ENCODE measurements at places on chromosomes 5 and 9. TPM values are rescaled to one million over a fixed set of nuclear protein-coding genes. Genes with fewer than 3 reads are reported as not detected.

The RABGAP1 gene
- 27.9 TPM for total RNA-seq

The SEMA5A gene
- 2.3 TPM for total RNA-seq

The CCT5 gene
- 329 TPM for total RNA-seq

The UBE2D2 gene
- total RNA-seq = 199 TPM

The PCDHB2 gene
- total RNA-seq = 0.71 TPM

The TLE1 gene
- 54.3 TPM for total RNA-seq

The MEGF10 gene
- 6.8 TPM for total RNA-seq

The PNPLA7 gene
- total RNA-seq = 10.5 TPM

GRCh38 chr9:112166176-112167140 is 8.6 kb downstream of the SUSD1 start:
- no peaks in the 10 kb centered on the region for H3K4me1 ChIP-seq
- H3K36me3 ChIP-seq = no peaks in the 10 kb centered on the region
- no peaks in the 10 kb centered on the region for H3K27me3 ChIP-seq

- no peak overlapping the region for H3K4me3 ChIP-seq
- H3K27ac ChIP-seq = peak overlapping the region; percentile 29
- no peaks in the 10 kb centered on the region for H3K27me3 ChIP-seq
- no peak for DNase-seq
Measured at GRCh38 chr9:110152704-110153374, 55.1 kb downstream of the C9orf152 start.

DNA sequence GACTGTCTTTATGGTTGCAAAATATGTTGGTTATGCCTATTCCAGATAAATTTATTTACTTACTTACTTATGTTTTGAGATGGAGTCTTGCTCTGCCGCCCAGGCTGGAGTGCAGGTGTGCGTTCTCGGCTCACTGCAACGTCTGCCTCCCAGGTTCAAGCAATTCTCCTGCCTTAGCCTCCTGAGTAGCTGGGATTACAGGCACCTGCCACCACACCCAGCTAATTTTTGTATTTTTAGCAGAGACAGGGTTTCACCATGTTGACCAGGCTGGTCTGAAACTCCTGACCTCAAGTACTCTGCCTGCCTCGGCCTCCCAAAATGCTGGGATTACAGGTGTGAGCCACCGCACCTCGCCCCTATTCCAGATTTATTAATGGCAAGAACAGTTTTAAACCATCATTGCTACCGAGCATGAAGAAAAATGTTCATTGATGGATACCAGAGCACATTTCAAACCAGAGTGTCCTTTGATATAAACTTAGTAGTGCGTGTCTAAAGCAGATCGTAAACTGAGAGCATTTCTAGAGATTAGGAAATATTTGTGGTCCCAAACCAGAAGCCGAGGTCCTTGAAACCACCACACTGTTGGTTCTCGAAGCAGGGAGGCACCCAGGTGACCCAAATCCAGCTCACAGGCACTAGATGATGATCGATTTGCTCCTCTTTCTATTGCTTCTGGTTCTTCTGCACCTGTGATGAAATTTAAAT is 85.2 kb downstream of the GRAMD2B start:
- H3K4me3 ChIP-seq = no peak overlapping the region
- H3K27ac ChIP-seq = peak overlapping the region; percentile 52
- H3K27me3 ChIP-seq = no peaks in the 10 kb centered on the region

DNA sequence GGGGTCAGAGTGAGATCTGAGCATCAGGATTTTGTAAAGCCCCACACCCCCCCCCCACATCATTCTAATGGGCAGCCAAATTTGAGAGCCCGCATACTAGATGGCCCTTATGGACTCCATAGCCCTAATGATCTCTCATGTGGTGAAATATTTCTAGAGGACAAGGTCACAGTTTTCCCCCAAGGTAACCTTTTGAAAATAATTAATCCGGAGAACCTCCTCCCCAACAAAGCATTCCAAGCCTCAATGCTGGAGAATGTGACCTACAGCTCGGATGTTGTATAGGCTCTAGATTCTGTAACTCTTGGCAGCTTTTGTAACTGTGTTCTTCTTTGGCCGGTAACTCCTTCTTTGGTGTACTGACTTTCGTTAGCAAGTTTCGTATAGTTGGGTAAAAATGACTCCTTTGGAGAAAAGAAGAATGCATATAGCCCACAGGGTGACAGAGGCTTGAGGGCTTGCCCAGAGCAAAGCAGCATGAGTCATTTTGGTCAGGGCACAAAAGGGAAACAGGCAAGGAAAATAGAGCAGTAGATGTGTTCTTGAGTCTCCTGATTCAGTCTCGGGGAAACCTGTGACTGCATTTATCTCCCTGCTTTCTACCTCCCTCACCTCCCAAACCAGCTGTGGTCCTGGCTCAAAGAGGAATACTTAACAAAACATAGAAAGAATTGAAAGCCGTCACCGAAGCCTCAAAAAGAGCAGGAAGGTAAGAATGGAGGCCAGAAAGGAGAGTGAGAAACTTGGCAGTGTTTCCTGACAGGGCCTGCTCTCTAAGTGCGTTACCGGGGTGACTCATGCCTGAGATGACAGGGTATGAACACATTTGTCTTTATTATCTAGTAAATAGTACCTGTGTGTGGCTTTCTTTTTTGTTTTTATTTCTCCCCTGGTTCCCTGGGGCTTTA is 6.6 kb upstream of the XPA start:
- no peaks in the 10 kb centered on the region for H3K4me1 ChIP-seq
- DNase-seq = no peak
- no peaks in the 10 kb centered on the region for H3K27me3 ChIP-seq
- H3K36me3 ChIP-seq = no peaks in the 10 kb centered on the region

GRCh38 chr5:67409126-67409777 is 212.7 kb upstream of the CD180 start:
- DNase-seq = no peak
- H3K27ac ChIP-seq = no peak overlapping the region
- H3K4me1 ChIP-seq = no peaks in the 10 kb centered on the region
- no peaks in the 10 kb centered on the region for H3K27me3 ChIP-seq
- H3K4me3 ChIP-seq = no peak overlapping the region
- no peaks in the 10 kb centered on the region for H3K36me3 ChIP-seq

GRCh38 chr5:147800491-147800890 is 18.0 kb upstream of the JAKMIP2 start:
- no peaks in the 10 kb centered on the region for H3K4me1 ChIP-seq
- H3K27ac ChIP-seq = no peak overlapping the region
- no peak for DNase-seq
- no peaks in the 10 kb centered on the region for H3K27me3 ChIP-seq

- no peak overlapping the region for H3K4me3 ChIP-seq
- H3K27ac ChIP-seq = no peak overlapping the region
- DNase-seq = no peak
- H3K36me3 ChIP-seq = no peaks in the 10 kb centered on the region
Measured at GRCh38 chr5:10533226-10533625, 30.6 kb upstream of the ANKRD33B start.

DNA sequence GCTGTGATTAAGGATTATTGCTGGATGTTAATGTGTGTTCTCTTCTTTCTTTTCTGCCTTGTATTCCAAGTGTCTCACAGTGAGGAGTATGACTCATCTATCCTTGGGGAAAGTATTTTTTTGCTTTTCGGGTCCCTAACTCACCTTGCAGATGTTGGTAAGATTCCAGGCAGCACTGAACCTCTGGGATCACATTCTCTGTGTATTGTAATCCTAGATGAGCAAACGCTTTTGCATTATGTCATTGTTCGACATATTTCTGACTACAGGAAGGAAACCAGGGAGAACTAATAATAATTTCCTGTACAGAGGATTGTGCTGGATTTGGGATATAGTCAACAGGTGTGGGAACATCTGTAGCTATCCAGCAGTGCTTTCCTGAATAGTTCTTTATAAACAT is 246.1 kb upstream of the TUT7 start:
- H3K27ac ChIP-seq = no peak overlapping the region
- DNase-seq = no peak
- no peaks in the 10 kb centered on the region for H3K27me3 ChIP-seq
- no peaks in the 10 kb centered on the region for H3K36me3 ChIP-seq

DNA sequence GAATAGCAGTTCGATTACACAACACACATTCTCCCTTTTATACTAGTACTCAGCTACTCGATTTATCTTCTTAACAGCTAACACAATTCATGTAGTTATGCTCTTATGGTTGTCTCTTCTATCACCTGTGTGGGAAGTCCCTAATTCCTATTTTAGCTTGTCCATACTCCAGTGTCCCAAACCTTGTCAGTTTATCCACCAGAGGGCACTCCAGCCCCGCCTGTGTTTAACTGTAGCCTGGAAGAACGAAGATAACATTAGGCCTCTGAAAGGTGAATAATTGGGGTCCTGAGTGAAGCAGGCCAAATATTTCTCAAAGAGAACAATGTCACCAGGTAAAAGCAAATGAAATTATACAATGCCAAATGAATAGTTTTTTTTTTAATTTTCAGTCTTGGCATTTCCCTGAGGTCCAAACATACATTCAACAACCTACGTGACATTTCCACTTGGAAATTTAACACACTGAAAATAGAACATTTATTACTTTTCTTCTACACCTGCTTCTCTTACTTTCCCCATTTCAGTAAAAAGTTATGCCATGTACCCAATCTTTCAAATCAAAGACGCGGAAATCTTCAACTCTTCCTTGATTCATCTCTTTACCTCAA is 560.7 kb downstream of the HTR1A start:
- no peaks in the 10 kb centered on the region for H3K27me3 ChIP-seq
- H3K27ac ChIP-seq = no peak overlapping the region
- H3K4me3 ChIP-seq = no peak overlapping the region

All from gastrocnemius medialis (tissue), 4 donors.